ENCODE measurements at places on chromosomes 3 and 15.

- H3K36me3 ChIP-seq, result no peaks in the 10 kb centered on the region
- no peak overlapping the region for H3K4me3 ChIP-seq
These were observed 5.6 kb downstream of the GSK3B start for GRCh38 chr3:120088622-120089021.

DNA sequence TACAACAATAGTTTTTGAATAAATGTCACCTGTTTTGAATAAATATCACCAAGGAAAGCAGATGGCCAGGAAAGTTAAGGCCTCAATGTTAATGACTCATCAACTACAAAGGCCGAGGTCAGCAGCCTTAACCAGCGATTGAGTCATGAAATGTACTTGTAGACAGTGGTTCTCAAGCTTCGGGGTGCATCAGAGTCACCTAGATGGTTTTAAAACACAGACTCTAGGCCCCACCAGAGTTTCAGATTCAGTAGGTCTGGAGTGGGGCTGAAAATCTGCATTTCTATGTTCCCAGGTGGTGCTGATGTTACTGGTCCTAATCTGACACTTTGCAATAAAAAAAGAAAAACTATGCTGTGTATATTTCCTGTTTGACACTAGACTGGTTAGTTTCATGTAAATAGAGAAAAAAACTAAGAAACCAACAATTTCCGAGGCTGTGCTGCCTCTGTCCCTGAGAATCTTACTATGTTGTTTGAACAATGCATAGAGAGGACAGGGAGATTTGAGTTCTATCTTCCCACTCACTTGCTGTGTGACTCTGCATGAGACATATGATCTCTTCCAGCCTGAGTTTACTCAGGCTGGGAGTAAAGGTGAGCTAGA lies 9.8 kb downstream of the RAB27A start:
- H3K27ac ChIP-seq, result peak overlapping the region; percentile 57
- DNase-seq, result peak; percentile 82
- H3K27me3 ChIP-seq, result no peaks in the 10 kb centered on the region
- no peaks in the 10 kb centered on the region for H3K36me3 ChIP-seq
- H3K4me3 ChIP-seq, result peak overlapping the region; percentile 6

- H3K27me3 ChIP-seq, result no peaks in the 10 kb centered on the region
- H3K27ac ChIP-seq, result peak overlapping the region; percentile 93
- peak overlapping the region; percentile 99 for H3K4me3 ChIP-seq
- DNase-seq, result no peak
- H3K36me3 ChIP-seq, result no peaks in the 10 kb centered on the region
These were observed 1.3 kb downstream of the HDDC3 start for GRCh38 chr15:90930861-90931574.

DNA sequence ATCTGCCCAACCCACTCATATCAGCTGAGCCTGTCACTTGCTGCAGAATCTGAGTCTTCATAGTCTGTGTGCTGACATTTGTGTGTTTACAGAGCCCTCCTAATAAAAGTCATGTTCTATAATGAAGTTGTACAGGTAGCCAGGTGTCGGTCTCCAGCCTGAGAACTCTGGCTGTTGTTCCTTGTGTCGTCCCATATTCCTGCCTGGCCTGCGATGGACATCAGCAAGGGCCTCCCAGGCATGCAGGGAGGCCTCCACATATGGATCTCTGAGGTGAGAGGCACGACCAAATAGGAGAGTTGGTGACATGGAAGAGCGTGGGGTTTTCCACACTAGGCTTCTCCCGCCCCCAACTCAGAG lies 2.9 kb downstream of the VILL start:
- peak overlapping the region; percentile 80 for H3K27ac ChIP-seq
- peaks cover 47% of the 10 kb centered on the region for H3K4me1 ChIP-seq
- H3K4me3 ChIP-seq, result peak overlapping the region; percentile 75
- no peaks in the 10 kb centered on the region for H3K27me3 ChIP-seq
- H3K36me3 ChIP-seq, result no peaks in the 10 kb centered on the region
- no peak for DNase-seq

GRCh38 chr3:161914703-161915417 lies 418.3 kb downstream of the OTOL1 start:
- H3K4me1 ChIP-seq, result no peaks in the 10 kb centered on the region
- H3K27ac ChIP-seq, result no peak overlapping the region
- H3K4me3 ChIP-seq, result no peak overlapping the region

- H3K36me3 ChIP-seq, result no peaks in the 10 kb centered on the region
- peak overlapping the region; percentile 94 for H3K4me3 ChIP-seq
- peak overlapping the region; percentile 36 for H3K27ac ChIP-seq
- no peak for DNase-seq
- no peaks in the 10 kb centered on the region for H3K27me3 ChIP-seq
These were observed 929 bp upstream of the MTMR10 start for GRCh38 chr15:30992249-30992864.

GRCh38 chr3:70743754-70744153 lies 431.3 kb upstream of the MDFIC2 start:
- no peak for DNase-seq
- H3K4me3 ChIP-seq, result no peak overlapping the region
- H3K36me3 ChIP-seq, result no peaks in the 10 kb centered on the region
- H3K27ac ChIP-seq, result no peak overlapping the region
- no peaks in the 10 kb centered on the region for H3K27me3 ChIP-seq
- H3K4me1 ChIP-seq, result no peaks in the 10 kb centered on the region

DNA sequence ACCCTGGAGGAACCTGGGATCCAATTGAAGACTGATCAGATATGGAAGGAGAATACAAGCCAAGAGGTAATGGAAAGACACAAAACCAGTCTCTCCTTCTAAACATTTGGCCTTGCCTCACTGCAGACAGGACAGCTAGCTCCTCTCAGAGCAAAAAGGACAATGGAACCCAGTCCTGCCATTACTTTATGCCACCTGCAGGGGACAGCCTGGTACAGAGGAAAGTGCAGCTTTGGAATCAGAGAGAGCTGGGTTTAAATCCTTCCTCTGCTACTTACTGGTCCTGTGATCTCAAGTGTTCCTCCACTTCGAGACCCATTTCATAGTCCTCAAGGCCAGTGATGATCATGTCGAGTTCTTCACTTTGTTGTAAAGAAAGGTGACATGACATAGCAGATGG lies 159.4 kb upstream of the SMAD3 start:
- DNase-seq, result no peak
- H3K27me3 ChIP-seq, result no peaks in the 10 kb centered on the region
- H3K4me1 ChIP-seq, result no peaks in the 10 kb centered on the region
- no peaks in the 10 kb centered on the region for H3K36me3 ChIP-seq

- no peaks in the 10 kb centered on the region for H3K4me1 ChIP-seq
- H3K4me3 ChIP-seq, result no peak overlapping the region
- no peaks in the 10 kb centered on the region for H3K36me3 ChIP-seq
- no peaks in the 10 kb centered on the region for H3K27me3 ChIP-seq
- no peak overlapping the region for H3K27ac ChIP-seq
These were observed 25.9 kb downstream of the WNT7A start for GRCh38 chr3:13853978-13854296.

DNA sequence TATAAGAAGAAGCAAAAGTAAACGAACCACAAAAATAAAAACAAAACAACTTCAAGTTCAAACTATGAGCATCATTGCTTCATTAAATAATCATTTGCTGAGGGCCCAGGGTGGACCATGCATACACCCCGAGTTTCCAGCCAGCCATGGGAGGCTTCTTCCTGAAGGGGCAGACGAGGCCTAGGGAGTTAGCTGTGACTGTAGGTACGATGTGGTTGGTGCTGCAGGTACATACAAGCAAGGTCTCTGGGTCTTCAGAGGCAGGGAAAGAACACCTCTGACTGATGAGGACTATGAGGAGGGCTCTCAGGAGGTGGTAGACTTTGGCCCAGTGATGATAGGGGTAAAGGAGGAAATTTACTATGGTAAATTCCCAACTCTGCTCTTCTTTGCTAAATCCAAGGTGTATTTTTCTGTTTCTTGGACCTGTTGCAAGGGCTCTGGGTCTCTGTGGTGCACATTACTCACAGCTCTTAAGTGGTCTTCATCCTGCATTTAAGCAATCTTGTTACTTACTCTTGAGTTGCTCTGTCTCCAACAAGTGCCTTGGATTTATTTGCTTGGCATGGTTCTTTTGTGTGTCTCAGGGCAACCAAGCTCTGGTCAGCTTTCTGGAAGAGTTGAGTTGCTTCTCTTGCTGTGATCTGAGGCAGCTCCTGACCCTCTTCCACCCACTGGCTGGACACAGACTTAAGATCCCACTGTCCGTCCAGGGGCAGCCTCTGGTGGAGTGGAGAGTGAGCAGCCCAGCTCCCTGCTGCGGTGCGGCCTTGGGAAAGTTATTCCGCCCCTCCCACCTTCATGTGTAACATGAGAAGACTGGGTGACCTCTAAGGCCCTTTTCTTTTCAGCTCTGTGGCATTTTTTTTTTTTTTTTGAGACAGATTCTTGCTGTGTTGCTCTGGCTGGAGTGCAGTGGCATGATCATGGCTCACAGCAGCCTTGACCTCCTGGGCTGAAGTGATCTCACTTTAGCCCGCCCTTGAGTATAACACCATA lies 56.1 kb upstream of the KIF23 start:
- H3K27ac ChIP-seq, result no peak overlapping the region
- DNase-seq, result no peak
- H3K4me1 ChIP-seq, result no peaks in the 10 kb centered on the region
- H3K4me3 ChIP-seq, result no peak overlapping the region

DNA sequence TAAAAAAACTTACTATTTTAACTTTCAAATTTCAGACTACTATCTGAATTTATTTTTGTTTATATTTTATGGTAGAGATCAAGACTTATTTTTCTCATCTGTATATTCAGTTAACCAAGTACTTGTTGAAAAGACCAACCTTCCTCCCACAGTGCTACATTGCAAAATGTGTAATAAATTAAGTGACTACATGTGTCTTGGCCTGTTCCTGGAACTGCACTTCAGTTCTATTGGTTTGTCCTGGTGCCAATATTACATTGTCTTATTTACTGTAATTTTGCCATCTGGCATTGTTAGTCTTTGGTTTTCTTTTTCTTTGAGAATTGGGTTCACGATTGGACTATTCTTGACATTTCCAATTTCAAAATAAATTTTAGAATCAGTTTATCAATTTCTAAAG lies 138.4 kb upstream of the KCNMB2 start:
- no peak overlapping the region for H3K27ac ChIP-seq
- no peaks in the 10 kb centered on the region for H3K36me3 ChIP-seq
- no peaks in the 10 kb centered on the region for H3K27me3 ChIP-seq
- no peak overlapping the region for H3K4me3 ChIP-seq
- H3K4me1 ChIP-seq, result no peaks in the 10 kb centered on the region

DNA sequence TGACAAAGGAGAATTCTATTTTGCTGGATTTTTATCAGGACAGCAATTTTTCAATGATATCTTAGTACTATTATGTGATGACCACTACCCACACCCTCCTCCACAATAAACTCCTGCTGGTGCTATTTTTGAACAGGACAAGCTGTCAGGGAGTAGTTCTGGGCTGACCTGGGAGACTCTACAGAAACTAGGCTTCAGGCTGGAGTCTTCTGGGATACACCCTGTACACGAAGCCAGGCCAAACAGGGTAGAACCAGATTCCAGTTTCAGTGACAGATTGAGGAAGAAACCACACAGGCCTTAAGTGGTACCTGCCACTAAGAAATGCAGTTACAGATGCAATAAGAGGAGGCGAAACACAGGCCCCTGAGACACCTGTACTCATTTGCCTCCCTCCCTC lies 12.8 kb downstream of the NMNAT3 start:
- H3K27ac ChIP-seq, result no peak overlapping the region
- no peak for DNase-seq
- no peaks in the 10 kb centered on the region for H3K36me3 ChIP-seq
- H3K4me3 ChIP-seq, result no peak overlapping the region

DNA sequence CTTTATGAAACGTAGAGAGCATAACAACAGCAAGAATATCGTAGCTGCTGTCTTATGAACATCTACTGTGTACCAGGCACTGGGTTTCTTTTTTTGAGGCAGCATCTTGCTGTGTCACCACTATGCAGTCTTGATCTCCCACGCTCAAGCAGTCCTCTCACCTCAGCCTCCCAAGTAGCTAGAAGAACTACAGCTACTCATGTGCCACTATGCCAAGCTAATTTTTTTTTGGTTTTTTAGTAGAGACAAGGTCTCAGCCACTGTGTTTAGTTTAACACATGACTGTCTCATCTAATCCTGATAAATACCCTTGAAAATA lies 129.9 kb downstream of the VGLL4 start:
- no peak overlapping the region for H3K4me3 ChIP-seq
- H3K4me1 ChIP-seq, result no peaks in the 10 kb centered on the region
- no peaks in the 10 kb centered on the region for H3K27me3 ChIP-seq

GRCh38 chr3:148203297-148204010 lies 494.2 kb upstream of the AGTR1 start:
- H3K4me1 ChIP-seq, result no peaks in the 10 kb centered on the region
- H3K27ac ChIP-seq, result no peak overlapping the region
- no peaks in the 10 kb centered on the region for H3K27me3 ChIP-seq
- DNase-seq, result no peak

DNA sequence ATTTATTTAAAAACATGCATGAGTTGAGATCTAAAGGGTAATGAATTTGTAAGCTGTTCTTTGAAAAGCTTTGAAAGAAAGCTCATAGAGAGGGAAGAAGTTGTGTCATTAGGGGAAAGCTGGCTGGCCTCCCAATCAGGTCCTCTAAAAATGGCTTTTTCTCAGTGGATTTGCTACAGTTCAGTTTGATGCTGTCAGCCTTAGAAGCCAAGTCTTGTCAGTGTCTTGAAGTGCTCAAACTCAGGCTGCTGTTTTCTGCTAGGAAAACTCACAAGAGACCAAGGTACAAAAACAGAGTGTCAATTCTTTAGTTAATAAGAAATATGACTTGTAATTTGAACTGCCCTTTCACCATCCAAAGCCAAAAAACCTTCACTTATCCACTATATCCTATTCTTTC lies 243.8 kb downstream of the OTOL1 start:
- no peaks in the 10 kb centered on the region for H3K36me3 ChIP-seq
- no peak for DNase-seq
- no peak overlapping the region for H3K4me3 ChIP-seq
- no peaks in the 10 kb centered on the region for H3K27me3 ChIP-seq
- no peaks in the 10 kb centered on the region for H3K4me1 ChIP-seq
- H3K27ac ChIP-seq, result no peak overlapping the region

DNA sequence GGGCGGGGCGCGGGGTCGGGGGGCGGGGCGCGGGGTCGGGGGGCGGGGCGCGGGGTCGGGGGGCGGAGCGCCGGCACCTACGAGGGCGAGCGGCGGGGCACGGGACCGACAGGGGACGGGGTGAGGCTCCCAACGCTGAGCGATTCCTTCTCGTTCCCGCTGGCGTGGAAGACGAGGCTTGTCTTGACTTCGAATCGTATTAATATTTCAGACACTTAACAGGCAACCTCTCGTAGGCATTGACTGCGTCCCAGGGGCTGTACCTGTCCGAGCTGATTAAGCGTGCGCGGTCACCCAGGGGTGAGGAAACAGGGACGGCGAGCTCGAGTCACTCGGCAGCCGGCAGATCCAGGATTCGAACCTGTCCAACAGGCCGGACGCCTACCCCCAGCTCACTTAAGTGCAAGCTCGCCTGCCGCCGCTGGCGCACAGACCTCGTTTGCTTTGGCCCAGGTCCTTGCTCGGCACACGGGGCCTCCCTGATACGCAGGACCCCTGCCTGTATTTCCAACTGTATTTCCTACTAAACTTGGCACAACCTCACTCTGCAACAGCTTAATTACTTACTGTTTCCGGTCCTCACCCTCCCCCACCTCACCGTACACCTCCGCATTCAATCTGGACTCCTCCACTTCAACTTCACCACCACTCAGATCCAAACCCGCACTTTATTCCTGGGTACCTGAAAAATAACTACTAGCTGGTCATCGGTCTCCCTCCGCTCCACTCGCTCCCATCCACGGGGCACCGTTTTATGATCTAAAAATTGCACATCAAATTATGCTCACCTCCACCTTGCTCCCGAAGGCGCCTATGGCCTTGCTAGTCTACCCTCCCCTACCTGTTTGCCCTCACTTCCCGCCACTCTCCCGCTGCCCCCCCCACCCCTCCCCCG lies 722 bp upstream of the ZXDC start:
- peaks cover 2% of the 10 kb centered on the region for H3K36me3 ChIP-seq
- no peak for DNase-seq
- H3K4me3 ChIP-seq, result peak overlapping the region; percentile 82
- peak overlapping the region; percentile 18 for H3K27ac ChIP-seq

Data from CD8-positive, alpha-beta memory T cell (primary cell).